ENCODE measurements at places on chromosomes 4 and X. TPM values are rescaled to one million over a fixed set of nuclear protein-coding genes. Genes with fewer than 3 reads are reported as not detected.

DNA sequence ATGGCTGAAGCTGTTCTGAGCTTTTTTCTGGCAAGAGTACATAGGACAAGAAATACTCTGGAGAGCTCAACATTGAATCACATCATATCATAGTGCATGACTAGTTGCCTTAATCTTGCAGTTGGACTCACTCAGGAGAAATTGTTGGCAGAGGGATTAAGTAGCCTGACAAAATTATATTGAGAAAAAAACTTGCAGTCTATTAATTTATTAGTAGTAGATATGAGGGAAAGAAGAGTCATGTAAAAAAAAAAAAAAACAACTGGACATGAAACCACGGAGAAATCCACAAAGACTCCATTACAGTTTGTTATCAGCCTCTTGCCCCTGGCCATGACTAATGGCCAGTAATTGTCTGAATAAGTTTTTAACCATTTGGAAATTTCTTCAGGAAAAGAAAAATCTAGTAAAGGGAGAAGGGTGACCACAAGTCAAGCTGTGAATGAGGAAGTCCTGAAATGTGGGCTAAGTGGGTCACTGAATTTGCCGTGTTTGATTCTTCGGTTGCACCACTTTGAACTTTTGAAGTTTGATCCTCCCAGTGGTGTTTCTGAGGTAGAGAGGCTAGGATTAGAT lies 45.6 kb downstream of the FHL1 start:
- DNase-seq, result no peak

The PRDM8 gene
- 1.7 TPM for polyA plus RNA-seq

GRCh38 chr4:122602277-122603142 lies 18.4 kb downstream of the IL21 start:
- no peak for DNase-seq

DNA sequence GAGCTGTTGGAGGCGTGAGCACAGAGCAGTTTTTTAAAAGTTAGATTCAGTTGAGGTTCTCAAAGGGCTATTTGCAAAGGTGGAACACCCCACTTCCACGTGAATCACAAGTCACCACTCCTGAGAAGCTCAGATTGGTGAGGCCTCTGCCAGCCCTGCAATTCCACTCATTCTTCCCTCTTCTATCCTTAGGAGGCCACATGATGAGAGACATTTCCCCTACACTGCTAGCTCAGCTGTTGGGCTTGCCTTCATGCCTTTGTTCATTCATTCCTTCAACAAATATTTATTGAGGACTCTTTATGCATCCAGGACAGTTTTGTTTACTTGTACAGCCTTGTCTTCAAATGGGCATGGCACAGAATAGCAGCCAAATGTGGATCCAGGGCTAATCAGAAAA lies 3.7 kb downstream of the SRPX2 start:
- DNase-seq, result no peak

DNA sequence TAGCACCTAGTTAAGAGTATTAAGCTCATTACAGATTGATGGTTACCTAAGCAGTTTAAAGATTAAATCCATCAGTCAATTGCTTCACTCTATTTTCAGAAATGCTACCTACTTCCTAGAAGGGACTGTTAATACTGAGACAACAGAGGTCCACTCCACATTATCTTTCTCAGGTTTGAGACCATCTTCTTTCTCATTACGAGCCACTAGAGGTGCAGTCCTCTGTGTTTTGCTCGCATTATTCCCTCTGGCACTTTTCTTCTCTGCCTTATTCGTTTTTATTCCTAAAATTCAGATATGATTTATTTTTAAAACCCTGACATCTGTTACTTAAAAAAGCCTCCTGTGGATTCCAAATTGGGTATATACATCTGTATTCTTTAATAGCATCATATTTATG lies 459.1 kb downstream of the FSTL5 start:
- DNase-seq, result no peak

The CSAG3 gene
- polyA plus RNA-seq, result not detected

The DUSP21 gene
- not detected for polyA plus RNA-seq

GRCh38 chr4:104206784-104207183 lies 287.9 kb downstream of the CXXC4 start:
- no peak for DNase-seq

- DNase-seq, result no peak
These were observed 130.5 kb downstream of the ATXN3L start for GRCh38 chrX:13189380-13189779.

The PHOX2B gene
- polyA plus RNA-seq, result not detected

The TCP11X2 gene
- not detected for polyA plus RNA-seq

The IBSP gene
- not detected for polyA plus RNA-seq

- DNase-seq, result no peak
These were observed 98.7 kb upstream of the DDIT4L start for GRCh38 chr4:100288811-100289529.

The JCHAIN gene
- 198 TPM for polyA plus RNA-seq

The FATE1 gene
- not detected for polyA plus RNA-seq

GRCh38 chr4:99983289-99983943 lies 33.3 kb upstream of the H2AZ1 start:
- no peak for DNase-seq

The CMC4 gene
- 22.5 TPM for polyA plus RNA-seq

DNA sequence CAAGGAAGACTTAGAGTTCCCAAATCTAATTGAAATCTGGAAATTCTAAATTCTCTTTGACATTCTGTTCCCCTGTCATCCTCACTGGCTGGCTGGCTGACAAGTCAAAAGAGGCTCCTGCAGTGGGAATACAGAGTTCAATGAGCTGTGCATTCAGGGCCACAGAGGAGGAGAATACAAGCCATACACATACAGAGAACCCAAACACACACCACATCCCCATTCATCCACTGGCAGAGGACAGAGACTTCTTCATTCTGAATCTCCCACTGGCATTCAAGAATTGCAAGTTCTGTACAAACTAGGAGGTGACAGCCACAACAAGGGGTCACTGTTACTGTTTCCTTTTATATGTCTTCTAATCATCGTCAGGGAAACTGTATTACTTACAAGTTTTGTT lies 49.7 kb downstream of the SAT1 start:
- no peak for DNase-seq

GRCh38 chrX:43504394-43504793 lies 151.7 kb upstream of the MAOA start:
- no peak for DNase-seq

DNA sequence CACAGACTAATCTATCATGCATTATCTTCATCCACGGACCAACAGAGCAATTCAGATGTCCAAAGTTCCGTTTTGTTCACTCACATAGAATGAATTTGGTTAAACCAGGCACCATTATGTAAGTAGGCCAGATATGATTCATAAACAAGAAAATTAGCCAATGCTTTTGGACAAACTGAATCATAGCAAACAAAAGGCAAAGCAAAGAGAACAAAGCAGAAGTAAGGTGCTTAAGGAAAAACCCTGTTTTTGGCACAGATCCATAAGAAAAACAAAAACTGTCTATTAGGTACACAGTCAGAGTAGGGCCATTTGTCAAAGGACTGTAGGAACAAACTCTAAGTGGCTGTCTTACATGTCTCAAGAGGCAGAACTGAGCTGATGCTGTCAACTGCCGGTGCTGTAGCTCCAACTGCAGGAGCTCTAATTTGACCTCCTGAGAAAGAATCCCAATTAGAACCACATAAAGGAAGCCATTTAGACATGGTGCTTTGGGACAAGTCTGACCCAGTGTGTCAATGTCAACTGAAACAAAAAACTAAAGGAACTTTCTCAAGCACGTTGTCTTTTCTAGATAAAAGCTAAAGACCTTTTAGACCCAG lies 146.7 kb downstream of the COL25A1 start:
- DNase-seq, result no peak

- DNase-seq, result no peak
These were observed 238.4 kb downstream of the SNCA start for GRCh38 chr4:89598602-89599001.

The NDST4 gene
- not detected for polyA plus RNA-seq

- no peak for DNase-seq
These were observed 90.1 kb upstream of the RPL34 start for GRCh38 chr4:108529984-108530905.

- no peak for DNase-seq
These were observed 48.4 kb upstream of the PAQR3 start for GRCh38 chr4:78987683-78988082.
